CD4-positive, alpha-beta T cell treated with Interleukin-4 for 1 hour (primary cell): ENCODE measurements at places on chromosomes 13 and 19.

GRCh38 chr13:63307228-63307627 lies 1891.6 kb upstream of the PCDH20 start:
- no peak for DNase-seq

DNA sequence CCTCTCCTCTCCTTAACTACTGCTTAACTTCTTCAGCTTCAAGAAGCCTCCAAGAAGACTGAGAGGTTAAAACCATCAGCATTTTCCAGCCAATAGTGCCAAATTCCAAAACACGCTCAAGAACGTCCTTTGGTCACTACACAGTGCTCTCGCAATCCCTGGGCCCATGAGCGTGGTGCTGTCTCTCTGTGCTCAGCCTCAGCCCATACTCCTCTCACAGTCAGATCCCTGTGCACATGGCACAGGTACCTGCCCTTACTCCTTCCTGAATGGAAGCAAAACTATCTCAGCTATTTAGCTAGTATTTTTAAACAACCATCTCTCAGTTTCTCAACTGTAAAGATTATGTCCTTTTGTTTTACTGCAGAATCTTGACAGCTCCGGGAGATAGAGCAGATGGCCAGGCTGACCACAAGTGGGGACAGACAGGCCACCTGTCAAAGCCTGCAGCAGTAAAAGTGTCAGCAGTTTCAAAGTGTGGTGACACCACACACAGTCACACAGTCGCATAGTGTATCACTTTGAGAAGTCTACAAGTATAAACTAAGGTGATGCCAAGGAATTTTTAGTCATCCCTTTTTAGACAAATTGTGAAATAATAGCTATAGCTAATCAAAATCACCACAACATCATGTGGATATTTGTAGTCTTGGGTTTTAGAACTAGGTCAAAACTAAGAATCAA lies 35.7 kb downstream of the DZIP1 start:
- DNase-seq = no peak

DNA sequence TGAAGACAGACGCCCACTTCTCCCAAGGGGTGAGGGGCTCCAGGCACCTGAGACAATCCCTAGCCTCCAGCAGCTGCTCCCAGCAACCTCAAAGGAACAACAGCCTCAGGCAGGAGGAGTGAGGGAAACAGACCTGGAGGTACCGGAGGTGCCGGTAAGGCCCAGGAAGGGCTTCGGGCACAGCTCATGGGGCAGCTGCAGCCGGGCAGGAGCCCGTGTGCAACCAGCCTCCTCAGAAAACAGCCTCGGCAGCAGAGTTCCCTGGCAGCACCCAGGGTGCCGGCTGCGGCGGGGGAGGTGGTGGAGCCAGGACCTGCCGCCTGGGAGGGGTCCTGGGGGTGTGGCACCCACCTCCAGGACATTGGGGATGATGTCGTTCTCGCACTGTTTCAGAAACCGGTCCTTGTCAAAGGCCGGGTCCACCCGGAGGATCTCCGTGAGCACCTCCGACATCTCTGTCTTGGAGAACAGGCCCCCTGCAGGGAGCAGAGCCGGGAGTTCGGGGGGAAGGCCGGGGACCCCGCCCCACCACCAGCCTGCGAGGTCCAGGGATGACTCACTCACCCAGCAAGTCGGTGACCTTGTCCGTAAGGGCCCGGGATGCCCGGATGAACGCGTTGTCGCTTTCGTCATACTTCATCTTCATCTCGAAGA lies 6.5 kb upstream of the CTXN1 start:
- no peak for DNase-seq

DNA sequence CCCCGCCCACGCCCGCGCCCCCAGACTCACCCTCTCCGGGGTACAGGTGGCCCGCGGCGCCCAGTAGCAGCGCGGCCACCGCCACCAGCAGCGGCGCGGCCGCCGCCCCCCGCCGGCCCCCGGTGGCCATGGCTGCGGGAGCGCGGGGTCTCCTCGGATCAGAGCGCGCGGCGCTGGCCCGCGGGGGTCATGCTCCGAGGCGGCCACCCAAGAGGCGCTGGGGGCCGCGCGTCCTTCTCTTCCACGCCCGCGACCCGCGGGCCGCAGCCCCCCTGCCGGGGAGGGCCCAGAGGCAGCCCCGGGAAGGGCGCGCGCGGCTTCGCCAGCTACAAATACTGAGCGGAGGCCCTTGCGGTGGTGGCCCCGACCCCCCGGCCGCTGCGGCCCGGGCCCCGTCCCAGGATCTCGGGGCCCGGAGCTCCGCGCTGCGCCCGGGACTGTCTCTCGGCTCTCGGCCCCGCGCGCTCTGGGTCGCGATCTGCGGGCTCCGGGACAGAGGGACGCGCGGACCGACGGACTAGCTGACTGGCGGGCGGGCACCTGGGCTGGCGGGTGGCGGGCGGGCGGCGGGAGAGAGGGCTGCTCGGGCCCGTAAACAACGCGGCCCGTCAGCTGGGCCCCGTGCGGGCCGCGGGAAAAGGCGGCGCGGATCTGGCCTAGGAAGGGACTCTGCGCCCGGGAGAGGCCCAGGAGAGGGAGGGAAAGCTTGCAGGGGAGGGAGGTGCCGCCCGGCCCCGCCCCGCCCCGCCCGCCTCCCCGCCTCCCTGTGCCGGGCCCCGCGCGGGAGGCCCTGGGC lies at the start of gene INSR:
Gene INSR (minus strand): TSS at position 653 of the 796 bp plus-strand sequence. CDS start 523 bp downstream, at position 130.
- peak; percentile 75 for DNase-seq

GRCh38 chr13:99733346-99733745 lies 232.1 kb downstream of the TM9SF2 start:
- no peak for DNase-seq

DNA sequence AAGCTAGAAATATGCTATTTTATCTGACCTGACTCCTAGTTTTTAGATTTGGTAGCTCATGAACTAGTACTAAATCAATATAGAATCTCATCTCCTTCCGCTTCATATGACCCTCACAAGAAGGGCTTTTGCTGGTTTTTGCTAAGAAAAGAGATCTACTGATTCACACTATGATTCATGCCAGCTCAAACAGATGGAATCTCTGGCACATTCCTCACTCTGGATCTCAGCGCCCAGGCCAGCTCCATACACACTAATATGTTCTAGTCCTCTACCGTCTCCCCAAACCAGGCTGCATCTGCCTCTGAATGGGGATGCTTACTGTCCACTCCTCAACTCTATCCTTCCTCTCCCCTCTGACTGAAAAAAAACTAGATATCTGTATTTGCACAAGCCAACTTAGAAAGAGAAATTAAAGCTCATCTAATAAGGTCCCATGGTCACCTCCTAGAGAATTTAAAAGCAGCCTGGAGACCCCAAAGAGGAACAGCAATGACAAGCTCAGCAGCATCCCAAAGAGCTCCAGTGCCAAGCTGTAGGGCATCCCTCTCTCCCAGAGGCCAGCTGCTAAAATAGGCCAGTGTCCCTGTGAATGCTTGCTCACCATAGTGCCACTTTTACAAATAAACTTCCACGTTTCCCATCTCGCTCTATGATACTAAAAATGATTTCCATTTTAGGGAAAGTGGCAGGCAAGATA lies 74.9 kb downstream of the LHFPL6 start:
- no peak for DNase-seq
